Activated CD8-positive, alpha-beta memory T cell treated with anti-CD3 and anti-CD28 coated beads for 1 hour (primary cell): ENCODE measurements at places on chromosomes 4 and X.
A peak's percentile ranks its signal among the peaks of the same experiment; 100 is the strongest.

- DNase-seq: no peak
Observed at GRCh38 chrX:11965436-11965835, 172.8 kb upstream of the FRMPD4 start.

DNA sequence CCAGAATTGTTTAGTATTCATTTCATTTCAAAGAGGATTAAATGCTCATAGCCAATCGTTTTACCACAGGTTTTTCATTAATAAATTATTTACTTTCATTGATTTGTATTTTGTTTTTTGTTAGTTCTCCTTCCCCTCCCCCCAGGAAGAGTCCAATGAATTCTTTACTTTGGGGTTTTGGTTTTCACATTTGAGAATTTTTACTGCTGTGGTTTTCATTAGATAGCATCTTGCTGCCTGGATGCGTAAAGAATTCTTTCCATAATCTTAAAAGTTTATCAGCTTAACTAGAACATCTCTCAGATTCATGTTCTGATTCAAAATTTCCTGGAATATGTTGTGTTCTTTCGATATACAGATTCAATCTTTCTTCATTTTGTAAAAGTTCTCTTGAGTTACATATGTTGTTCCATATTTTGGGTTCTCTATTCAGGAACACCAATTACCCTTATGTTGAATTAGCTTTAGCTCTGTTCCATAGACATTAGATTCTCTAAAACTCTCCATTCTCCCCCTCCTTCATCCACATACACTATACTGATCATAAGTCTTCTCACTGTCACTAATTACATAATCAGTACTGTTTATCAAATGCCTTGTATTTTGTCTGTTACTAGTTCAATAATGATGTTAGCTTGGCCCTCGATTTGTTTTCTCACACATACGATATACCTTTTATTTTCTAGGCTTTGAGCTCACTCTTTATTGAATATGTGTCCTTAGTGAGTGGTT lies 184.4 kb downstream of the CAMK2D start:
- no peak for DNase-seq

GRCh38 chr4:66569228-66569627 lies 898.9 kb upstream of the EPHA5 start:
- DNase-seq: no peak

- no peak for DNase-seq
Observed at GRCh38 chr4:88570001-88570400, 22.3 kb upstream of the HERC3 start.

GRCh38 chrX:41480508-41481260 lies 33.5 kb downstream of the NYX start:
- no peak for DNase-seq

- DNase-seq: no peak
Observed at GRCh38 chr4:55784747-55785146, 34.8 kb upstream of the EXOC1L start.

- DNase-seq: no peak
Observed at GRCh38 chr4:6041800-6042199, 23.6 kb upstream of the C4orf50 start.

- DNase-seq: no peak
Observed at GRCh38 chr4:96170198-96170597, 330.3 kb downstream of the PDHA2 start.

DNA sequence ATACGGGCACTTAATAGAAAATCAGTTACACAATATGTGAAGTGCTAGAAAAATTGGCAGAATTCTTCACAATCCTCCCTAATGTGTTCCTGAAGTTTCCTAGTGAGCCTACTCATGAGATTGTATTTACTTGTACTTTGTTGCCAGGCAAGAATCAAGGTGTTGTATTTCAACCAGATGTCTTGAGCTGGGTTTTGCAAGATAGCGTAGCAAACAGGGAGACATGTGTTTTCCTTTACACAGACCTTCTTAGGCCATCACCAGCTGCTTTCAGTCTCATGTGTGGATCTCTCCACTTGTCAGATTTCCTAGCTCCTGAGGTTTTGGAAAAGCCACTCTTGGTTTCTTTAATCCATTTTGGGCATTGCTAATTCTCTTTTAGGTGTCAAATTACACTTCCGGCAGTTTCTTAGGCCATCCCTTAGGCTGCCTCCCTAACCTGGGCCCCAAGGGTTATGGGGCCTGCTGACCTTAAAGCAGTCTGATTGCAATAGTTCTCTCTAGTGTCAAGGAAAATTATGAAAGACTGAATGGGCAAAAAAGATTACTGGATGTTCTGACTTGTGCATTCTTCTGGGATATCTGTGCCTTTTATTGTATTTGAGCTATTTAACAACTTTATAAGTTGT lies 12.2 kb upstream of the EDA start:
- no peak for DNase-seq

DNA sequence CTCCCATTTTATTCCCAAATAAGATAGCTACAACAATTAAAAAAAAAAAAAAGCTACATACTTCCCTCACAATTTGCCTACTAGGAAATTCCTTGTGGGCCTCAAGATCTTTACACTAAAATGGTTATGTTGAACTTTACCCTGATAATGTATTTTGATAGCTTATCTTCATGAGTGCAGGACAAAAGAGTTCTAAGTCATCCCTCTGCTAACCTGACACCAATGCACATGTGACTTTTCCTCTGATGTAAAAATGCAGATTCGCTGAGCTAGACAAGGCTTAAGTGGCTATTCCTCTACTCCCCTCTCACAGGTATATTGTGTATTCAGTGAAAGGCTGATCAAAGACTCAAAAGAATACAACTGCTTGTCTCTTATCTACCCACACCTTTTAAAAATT lies 22.5 kb downstream of the ELF2 start:
- no peak for DNase-seq

GRCh38 chr4:82430964-82431745 lies 765 bp downstream of the ENOPH1 start:
- DNase-seq: peak; percentile 28

- no peak for DNase-seq
Observed at GRCh38 chr4:145351162-145351561, 130.5 kb upstream of the SMAD1 start.

DNA sequence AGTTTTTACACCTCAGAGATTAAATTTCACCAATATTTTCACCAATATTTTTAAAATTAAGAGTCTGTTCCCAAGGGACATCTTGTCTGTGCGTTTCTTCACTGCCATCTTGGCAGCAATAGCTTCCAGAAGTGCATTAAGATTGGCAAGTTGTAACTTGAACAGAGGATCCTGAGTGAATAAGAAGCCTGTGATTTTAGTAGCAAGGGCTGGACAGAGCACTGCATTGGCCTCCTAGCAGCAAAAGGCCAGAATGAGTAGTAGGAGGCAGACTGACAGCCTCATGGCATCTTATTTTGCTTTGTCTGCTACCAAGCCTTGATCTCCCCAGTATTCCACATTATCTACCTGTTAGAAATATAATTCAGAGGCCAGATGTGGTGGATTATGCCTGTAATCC lies 138.4 kb downstream of the CPE start:
- no peak for DNase-seq

DNA sequence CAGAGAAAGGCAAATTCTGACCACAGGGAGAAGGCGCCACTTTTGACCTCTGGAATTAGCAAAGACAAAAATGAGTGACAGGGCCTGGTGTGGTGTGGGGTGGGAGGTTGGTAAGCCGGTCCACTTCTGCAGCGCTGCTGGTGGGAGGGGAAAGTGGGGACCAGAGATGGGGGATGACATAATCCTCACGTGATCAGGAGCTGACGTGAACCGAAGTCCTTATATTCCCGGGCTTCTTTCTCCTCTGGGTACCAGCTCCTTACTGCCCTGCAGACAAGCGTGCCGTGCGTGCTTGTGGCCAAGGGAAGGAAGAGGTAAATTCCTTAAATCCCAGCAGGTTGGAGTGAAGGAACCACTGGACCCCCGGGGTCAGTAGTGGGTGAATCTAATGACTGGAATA lies at the start of gene TCEAL7:
Gene TCEAL7, plus strand, starts transcription at position 249 of the 400 bp plus-strand sequence. CDS start 1,165 bp downstream, outside the sequence.
- no peak for DNase-seq

DNA sequence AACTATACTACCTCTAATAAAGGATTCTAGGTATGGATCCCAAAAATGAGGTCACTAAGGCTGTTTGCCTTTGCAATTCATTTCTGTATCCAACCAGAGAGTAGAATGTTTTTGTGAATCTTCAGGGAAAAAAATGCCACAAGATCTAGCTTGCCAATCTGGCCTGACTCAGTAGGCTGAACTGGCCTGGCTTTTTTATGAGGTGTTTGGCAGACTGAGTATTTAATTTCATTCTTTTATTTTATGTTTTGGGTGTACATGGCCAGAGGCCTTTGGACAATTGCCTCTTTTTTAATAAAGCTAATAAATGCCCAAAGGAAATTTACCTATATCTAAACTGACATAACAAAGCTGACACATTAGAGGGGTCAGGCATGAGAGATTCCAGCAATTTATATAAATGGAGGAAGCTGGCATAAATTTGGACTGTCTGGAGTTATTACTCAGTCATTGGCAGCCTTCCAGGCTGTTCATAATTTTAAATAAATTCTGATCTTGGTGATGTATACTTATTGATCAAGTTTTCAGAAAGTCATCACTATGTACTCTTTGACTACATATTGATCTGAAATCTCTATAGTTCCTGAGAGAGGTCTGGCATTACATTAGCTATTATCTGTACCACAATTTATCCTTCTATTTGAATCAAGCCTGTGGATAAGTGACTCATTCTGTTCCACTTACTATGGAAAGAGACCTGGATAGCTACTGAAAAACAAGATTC lies 376.4 kb upstream of the NOCT start:
- no peak for DNase-seq

GRCh38 chr4:121373841-121374240 lies 7.0 kb downstream of the QRFPR start:
- DNase-seq: no peak

- no peak for DNase-seq
Observed at GRCh38 chr4:58252656-58253055, 1142.5 kb upstream of the IGFBP7 start.

DNA sequence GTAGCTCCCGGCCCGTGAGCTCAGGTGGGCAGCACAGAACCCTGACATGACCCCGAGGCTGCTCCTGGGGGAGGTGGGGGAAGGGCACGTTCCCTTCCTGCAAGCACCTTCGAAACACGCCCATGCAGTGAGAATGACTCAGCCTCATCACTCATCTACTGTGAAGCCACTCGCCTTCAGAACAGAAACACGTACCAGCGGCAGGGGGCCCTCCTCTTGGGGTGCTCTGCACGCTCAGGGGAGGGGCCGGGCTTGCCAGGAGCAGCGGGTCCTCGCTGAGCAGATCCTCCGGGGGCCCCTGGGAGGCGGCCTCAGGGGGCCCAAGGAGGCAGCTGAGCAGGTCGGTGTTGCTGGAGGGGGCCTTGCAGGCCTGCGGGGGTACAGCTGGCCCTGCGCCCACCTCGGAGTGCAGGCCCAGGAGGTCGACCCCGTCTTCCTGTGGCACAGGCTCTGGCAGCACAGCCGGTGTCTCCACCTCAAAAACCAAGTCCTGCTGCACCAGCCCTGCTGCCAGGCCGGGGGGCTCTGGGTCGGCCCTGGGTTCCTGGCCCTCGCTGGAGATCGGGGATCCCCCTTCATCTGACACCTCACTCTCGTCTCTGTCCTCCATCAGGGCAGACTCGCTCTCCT lies 40.9 kb upstream of the CPLX1 start:
- no peak for DNase-seq

- DNase-seq: no peak
Observed at GRCh38 chr4:166091146-166091545, 218.1 kb downstream of the TLL1 start.

DNA sequence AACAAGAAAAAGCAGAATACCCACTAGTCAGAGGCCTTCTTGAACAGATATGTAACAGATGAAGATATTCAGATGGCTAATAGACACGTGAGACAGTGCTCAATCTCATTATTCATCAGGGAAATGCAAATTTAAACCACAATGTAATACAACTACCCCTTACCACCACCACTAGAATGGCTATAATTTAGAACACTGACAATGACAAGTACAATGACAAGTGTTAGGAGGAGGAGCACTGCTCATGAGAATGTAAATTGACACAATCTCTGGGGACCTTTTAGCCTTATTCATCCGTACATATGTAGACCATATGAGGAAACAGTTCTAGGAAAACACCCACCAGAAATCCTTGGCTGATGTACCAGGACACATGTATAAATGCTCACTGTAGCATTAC lies 13.1 kb downstream of the ZNF81 start:
- DNase-seq: no peak

GRCh38 chrX:33086886-33087285 lies 124.5 kb downstream of the DMD start:
- DNase-seq: no peak

DNA sequence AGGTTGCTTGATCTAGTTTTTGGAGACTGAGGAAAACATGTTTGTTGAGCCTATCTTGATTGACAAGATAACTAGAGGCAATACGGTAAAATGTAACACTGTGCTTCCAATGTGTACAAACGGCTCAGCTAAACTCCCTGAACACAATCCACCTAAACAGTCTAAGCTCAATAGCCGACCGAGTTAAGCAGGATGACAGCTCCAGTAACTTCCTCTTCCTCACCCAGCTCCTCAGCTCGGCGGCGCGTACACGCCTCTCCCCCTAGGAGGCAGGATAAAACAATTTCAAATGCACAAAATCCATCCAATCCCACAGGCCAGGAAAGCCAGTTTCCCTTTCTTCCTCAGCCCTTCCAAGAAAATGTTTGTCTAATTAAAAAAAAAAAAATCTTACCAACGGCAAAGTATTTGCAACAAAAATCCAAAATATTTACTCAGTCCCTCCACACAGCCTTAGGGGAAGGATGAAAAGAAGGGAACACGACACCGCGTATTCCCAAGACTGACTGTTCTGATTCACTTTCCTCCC lies 1.0 kb downstream of the CNOT6L start:
- no peak for DNase-seq

DNA sequence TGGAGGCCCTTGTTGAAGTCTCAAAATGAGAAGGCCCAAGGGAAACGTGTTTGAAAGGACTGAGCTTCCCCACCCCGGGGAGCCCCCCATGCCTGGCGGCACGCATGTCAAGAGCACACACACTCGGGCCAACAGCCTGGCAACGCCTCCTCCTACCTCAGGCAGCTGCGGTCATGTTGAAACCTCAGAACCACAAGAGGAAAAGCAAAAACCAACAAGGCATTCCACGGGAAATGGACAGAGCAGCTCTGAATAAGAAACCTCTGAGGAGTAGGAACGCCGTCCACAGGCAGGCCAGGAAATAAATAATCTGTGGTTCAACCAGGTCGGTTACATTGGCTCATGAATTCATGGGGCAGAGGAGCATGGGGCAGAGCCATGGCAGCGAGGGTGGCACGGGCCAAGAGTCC lies 95.7 kb upstream of the AFAP1 start:
- no peak for DNase-seq

GRCh38 chr4:108561116-108561515 lies 59.3 kb upstream of the RPL34 start:
- DNase-seq: no peak

DNA sequence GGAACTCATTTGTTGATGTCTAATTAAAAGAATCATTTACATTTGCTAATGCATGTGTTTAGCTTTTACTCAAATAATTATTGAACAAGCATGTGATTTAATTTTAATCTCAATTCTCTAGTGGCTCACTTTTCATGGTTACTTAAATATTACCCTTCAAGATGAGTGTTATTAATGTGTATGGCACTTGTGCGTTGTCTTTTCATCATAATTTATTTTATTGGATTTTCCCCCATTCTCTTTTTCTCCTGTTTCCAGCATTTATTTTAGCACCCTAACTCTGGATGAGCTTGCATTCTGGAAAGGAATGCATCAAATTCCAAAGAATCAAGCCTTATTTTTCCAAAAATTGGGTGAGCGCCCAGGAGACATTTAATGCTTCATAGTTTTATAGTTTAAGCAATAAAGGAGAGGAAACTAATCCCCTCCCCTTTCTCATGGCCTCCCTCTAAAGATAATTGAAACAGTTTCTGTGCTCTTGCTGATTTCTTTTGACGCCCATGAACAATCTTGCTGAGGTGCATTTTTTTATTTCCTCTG lies 191.1 kb upstream of the FAT4 start:
- DNase-seq: no peak

- DNase-seq: no peak
Observed at GRCh38 chrX:130915302-130915701, 12.3 kb upstream of the ENOX2 start.
